EL (cell line): ENCODE measurements at places on chromosomes 7 and 10.

DNA sequence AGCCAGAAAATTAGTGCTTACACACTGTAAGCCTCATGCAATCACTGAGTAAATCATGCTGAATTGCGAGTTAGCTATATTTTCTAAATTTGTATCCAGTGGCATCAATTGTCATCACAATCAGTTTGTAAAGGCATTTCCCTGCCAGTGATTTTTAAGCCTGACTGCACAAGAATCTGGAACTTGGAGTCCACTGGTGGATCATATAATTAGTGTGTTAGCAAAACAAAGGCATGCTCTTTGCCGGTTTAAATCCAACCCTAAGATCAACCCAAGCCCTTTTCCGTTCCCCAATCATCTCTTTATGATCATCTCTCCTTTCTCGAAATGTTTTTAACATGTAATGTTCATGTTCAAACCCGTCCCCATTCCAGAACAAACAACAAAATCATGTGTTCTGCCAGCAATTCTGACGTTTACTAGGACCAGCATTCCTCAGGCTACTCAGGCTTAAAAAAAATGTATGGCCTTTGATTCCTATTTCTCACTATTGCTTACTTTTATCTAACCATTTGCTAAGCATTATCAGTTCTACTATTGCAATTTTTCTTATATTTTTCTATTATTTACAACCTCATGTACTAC is 649.2 kb downstream of the SORCS1 start:
- DNase-seq, result no peak

GRCh38 chr7:47885309-47885986 is 62.8 kb downstream of the PKD1L1 start:
- no peak for DNase-seq

GRCh38 chr10:43377424-43377883 is 6.0 kb downstream of the FXYD4 start:
- no peak for DNase-seq

DNA sequence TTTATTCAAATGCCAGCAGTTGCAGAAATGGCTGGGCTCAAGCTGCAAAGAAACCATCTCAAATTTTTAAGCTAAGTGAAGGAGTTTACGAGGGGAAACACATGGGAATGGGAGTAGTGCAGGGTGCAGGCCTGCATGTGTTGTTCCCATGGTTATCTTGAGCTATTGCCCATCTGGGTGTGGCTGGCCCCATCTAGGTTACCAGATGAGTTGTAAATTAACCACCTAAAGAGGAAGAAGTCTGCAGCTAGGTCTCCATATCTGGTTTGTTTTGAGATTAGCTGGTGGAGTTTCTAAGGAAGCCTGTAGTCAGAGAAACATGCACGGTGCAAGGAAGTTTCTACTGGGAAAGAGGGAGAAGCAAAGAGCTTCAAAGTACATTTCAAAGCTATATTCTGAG is 23.3 kb upstream of the STEAP2 start:
- no peak for DNase-seq

DNA sequence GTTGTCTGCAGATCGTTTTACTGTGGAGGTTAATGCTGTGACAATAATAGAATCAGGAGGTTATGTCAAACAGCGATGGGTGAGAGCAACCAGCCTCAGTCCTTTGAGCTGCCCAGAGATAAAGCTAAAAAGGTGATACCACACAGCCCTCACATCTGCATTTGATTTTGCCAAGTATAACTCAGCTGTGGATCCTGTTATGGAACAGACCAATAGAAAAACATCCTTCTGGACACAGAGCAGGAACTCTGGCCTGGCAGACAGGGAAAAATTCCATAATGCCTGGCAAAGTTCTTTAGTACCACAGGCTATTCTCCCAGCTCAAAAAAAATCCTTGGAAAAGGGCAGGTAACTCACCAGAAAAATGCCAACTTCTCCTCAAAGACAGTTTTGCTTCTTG is 87.1 kb upstream of the PDLIM1 start:
- no peak for DNase-seq

DNA sequence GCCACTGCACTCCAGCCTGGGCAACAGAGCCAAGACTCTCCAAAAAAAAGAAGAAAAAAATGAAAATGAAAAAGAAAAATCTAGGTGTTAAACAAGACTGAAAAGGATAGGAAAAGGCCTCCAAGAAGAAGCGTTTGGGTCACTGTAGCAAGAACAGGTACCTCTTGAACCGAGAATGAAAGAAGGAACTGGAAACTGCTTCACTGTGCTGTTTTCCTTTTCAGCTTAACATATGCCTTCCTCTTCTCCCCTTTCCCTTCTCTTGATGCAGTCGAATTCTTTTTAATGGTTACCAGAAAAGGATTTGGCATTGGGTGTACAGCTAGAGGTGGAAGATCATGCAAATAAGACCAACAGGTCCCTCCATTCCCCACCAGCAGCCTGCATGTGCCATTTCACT is 28.1 kb downstream of the LRRC4 start:
- no peak for DNase-seq

- DNase-seq, result no peak
Observed at GRCh38 chr10:71743089-71743838, 23.7 kb upstream of the C10orf105 start.

- no peak for DNase-seq
Observed at GRCh38 chr7:157020514-157021070, 10.1 kb upstream of the MNX1 start.
